Inflammatory macrophage treated with lipopolysaccharide for 4 hours (primary cell): ENCODE measurements at places on chromosomes 11 and 22.
A peak's percentile ranks its signal among the peaks of the same experiment; 100 is the strongest.

GRCh38 chr22:30876221-30876751 lies 92.3 kb downstream of the MORC2 start:
- no peak for DNase-seq

DNA sequence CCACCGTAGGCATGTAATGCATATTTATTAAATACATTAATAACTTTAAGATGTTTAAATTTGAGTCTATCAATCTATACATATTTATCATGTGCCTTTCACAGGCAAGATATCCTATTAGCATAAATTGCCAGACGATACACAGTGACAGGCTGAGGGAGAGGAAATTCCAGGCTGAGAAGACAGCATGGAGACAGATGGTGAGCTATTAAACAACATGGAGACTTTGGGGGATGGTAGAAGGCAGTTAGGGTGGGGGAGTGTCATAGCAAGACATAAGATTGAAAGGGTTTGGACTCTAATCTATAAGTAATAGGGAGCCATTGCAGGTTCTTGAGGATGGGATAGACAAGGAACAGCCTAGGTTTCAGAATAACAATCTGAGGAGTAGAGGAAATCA lies 138.5 kb downstream of the NXPE2 start:
- DNase-seq, result no peak

- no peak for DNase-seq
Measured at GRCh38 chr11:87974797-87975196, 200.4 kb downstream of the RAB38 start.

DNA sequence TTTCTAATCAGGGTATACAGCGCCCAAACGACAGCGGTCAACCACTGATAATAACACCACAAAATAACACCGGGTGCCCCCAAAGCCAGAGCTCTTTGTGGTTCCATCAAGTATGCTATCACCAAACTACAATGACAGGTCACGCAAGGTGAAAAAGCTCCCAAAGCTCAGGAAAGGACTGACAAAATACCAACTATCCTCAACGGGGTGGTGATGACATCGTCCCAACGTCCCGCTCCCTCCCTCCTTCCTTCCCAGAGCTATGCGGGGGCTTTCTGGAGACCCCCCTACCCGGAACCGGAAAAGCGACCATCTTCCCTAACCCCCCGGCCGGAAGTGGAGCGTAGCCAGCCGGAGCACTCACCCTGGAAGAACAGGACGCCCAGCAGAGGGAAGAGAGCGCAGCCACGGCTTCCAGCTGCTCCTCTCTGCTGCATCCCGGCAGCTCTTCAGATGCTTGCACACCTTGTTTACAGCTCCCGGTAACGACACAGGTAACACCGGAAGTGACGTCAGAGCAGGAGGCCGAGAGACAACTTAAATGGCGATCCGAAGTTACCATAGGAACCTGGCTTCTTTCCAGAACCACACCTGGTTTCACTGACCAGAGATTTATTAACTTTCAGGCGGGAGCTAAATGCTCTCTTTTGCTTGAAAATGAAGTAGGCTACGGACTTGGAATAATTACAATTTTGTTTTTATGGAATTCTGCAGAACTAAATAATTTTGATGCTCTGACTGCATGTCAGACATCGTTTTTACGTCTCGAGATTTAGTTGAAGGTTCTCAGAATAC lies at the start of gene MPZL3:
TSS of gene MPZL3 (minus strand) at position 508 of the 795 bp plus-strand sequence. CDS start at position 437, 71 bp downstream.
- peak; percentile 64 for DNase-seq

DNA sequence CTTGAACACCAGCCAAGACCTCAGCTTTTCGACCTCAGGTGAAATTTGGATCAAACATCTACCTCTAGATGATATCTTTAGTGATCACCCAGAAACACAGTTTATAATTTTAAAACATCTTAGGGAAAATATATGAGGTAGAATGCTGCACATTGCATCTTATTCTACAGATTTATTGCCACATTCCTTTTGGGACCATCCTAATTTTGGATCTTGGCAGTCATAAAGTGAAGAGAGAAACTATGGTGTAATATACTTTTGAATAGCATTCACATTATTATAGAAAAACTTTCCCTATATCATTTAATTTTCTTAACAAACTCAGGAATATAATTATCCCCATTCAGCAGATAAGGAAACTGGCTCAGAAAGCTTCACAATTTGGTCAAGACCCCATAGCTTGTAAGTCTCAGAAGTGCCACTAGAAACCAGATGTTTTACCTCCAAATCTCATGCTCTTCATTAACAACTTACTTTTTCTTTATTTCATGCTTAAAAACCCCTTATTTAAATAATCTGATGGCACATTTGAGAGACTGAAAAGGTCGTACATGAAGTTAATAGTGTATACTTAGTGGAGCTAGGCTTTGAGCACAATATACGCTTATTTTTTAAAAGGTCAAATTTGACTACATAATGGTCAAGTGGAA lies 199.2 kb upstream of the CTSC start:
- no peak for DNase-seq

DNA sequence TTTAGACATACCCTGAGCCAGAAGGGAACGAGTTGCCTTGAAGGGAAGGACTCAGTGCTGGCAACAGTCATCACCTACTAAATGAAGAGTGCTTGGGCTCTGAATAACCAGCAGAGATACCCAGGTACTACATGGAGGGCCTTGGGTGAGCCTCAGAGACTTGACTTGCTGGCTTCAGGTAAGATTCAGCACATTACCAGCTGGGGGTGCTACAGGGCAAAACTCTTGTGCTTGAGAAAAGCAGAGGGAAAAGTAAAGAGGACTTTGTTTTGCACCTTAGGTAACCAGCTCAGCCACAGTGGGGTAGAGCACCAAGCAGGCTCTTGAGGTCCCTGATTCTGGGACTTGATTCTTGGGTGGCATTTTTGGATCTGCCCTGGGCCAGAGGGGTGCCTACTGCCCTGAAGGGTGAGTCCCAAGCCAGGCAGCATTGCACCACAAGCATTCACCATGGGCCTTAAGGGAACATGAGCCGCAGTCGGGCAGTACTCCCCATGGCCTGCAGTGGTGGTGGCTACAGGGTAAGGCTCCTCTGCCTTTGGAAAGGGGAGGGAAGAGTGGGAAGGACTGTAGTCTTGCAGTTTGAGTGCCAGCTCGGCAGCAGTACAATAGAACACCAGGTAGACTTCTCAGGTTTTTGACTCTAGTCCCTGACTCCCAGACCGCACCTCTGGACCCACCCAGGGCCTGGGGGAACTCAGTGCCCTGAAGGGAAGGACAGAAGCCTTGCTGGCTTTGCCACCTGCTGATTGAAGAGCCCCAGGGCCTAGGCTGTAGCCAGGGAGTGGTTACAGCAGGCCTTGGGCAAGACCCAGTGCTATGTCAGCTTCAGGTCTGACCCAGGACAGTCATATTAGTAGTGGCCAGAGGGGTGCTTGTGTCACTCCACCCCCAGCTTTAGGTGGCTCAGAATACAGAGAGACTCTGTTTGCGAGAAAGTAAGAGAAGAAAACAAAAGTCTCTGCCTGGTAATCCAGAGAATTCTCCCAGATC lies 22.7 kb upstream of the PLEKHA7 start:
- no peak for DNase-seq

DNA sequence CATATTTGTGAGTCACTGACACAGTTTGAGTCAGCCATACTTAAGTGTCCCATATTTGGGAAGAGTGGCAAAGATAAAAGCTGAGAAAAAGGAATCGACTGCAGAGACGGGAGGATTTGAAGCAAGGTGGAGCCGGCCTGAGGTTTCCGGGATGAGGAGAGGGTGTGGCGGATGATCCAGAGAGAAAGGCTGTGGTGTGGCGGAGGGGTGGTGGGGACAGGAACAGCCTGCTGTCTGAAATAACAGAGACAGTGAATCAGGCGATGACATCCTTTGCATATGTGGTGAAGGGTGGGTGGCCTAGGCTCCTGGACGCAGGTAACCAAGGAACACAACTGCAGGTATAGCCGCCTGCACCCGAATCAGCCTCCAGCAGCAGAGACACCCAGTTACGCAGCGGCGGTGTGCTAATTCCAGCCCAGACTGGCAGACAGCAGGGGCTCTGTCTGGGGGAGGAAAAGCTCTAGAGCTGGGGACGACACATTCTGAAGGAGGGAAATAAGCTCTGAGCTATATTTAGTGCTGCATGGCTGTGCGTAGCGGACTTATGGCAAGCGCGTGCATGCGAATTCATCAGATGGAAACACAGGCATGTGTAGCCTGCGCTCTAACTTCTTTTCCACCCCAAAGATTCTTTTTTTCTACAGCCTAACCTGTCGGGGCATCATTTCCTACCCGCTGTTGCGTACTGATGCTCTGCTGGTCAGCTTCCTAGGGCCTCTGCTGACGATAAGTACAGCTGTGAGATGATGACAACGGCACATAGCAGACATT lies 62.7 kb upstream of the BARX2 start:
- no peak for DNase-seq

- DNase-seq, result no peak
Measured at GRCh38 chr11:102783720-102784119, 3.3 kb upstream of the MMP10 start.

- DNase-seq, result peak; percentile 11
Measured at GRCh38 chr11:128496692-128497060, 90.7 kb downstream of the ETS1 start.

GRCh38 chr11:108838792-108839105 lies 173.9 kb downstream of the DDX10 start:
- peak; percentile 26 for DNase-seq

DNA sequence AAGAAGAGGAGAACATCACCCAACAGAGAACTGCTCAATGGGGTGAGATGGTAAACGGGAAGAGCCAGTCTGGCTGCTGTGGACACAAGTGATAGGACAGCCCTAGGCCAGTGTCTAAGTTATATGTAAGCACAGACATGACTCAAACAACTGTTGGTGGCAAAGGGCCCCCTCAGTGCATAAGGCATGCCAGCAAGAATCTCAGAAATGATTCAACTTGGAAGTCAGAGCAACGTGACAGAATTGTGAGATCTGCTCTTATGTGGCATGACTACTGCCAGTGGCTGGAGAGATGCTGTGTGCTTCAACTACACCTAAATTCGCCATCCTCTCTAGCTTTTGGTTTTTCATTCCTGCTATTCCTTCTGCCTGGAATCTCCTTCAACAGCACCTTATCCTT lies 7.4 kb downstream of the SLN start:
- no peak for DNase-seq

GRCh38 chr11:120694726-120695125 lies 183.2 kb downstream of the GRIK4 start:
- no peak for DNase-seq

GRCh38 chr22:35039625-35040024 lies 26.3 kb upstream of the ISX start:
- no peak for DNase-seq

DNA sequence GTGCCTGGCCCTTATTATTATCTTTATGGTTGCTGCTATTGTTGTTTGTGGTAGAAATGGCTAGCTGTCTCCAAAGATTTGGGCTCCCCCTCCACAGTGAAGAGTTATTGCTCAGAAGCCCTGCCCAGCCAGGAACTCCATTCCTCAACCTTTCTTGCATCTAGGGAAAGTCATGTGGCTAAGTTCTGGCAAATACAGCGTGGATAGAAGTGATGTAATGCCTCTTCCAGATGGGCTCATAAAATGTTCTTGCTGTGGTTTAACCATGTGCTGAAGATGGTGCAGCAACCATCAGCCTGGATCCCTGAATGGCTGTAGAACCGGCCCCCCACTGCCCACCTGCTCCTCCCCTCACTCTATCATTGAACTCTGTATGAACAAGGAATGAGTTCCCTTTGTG lies 203.5 kb upstream of the E2F8 start:
- no peak for DNase-seq

DNA sequence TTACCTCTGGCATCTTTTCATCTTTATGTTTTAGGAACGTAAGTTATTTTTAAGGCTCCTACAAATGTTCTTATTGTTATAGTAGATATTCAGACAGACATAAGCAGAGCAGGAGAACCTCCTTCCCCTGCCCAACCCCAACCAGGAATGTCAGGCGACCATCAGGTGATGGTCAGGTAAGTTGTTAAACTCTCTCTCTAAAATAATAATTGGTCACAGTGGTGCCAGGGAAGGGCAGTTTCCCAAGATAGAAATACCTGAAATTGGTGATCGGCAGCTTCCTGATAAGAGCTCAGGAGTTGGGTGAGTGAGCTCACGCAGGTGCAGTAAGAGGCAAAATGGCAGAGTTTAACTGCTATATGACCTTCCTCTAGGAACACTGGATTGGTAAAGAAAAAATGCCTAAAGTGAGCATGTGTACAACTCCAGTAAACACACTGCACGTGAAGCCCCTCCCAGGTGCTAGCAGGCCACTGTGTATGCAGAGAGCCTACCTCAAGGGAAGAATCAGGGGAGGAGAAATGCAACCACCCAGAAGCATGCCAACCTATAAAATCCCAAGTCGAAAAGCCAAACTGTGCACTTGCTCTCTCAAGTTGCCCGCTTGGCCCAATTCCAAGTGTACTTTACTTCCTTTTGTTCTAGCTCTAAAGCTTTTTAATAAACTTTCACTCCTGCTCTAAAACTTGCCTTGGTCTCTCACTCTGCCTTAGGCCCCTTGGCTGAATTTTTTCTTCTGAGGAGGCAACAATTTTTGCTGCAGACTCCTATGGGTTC lies 273.9 kb downstream of the SBF2 start:
- peak; percentile 9 for DNase-seq

GRCh38 chr11:31150011-31150410 lies 219.5 kb downstream of the DCDC1 start:
- DNase-seq, result no peak

- DNase-seq, result no peak
Measured at GRCh38 chr22:27551402-27551801, 250.2 kb downstream of the MN1 start.

GRCh38 chr11:122192634-122193255 lies 76.7 kb upstream of the BLID start:
- peak; percentile 10 for DNase-seq

DNA sequence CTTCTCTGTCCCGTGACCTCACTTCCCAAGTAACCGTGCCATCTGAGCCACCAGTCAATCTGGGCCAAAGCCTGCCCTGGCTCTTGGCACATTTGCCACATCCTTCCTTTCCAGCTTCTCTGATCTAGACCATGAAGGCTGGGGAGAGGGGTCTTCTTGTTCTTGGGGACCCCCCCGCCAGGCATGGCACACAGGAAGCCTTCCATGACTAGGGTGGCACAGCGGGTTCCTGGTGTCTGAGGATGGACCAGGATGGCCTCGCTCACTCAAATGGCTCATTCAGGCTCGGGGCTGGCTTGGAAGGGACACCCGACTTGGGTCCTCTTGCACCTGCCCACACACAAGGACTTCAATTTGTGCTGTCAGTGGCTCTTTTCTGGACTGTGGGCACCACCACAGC lies 121.3 kb downstream of the BCR start:
- DNase-seq, result no peak

DNA sequence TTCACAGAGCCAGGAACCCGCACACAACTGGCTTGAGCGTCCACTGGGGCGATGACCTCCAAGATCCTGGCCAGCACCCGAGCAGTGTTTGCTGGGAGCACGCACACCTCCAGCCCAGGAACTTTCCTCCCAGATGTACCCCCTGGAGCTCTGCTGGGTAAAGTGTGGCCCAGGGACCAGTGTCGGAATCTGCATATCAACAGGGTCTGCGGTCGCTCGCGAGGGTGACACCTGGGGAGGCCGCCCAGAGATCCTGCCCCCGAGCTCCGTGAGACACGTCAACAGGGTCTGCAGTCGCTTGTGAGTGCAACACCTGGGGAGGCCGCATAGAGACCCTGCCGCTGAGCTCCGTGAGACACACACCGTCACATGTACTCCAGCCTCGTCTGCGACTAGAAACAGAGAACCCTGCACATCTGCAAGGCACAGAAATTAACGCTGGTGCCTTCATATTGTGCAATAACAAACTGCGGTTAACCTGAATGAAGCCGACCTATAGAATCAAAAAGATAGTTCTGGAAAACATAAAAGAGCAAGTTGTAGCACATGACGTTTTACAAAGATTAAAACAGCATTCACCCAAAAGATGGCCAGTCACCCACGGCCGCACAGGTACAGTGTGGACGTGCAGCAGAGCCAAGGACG lies 172.4 kb downstream of the BRD1 start:
- DNase-seq, result no peak
